Endothelial cell (in vitro differentiated cells): ENCODE measurements at places on chromosomes 7 and 10. TPM values are rescaled to one million over a fixed set of nuclear protein-coding genes. Genes with fewer than 3 reads are reported as not detected.

GRCh38 chr10:4241724-4242345 lies 456.8 kb upstream of the KLF6 start:
- H3K36me3 ChIP-seq = no peaks in the 10 kb centered on the region
- peaks cover 2% of the 10 kb centered on the region for H3K27me3 ChIP-seq
- DNase-seq = peak; percentile 18
- no peak overlapping the region for H3K4me3 ChIP-seq
- H3K4me1 ChIP-seq = peaks cover 25% of the 10 kb centered on the region

DNA sequence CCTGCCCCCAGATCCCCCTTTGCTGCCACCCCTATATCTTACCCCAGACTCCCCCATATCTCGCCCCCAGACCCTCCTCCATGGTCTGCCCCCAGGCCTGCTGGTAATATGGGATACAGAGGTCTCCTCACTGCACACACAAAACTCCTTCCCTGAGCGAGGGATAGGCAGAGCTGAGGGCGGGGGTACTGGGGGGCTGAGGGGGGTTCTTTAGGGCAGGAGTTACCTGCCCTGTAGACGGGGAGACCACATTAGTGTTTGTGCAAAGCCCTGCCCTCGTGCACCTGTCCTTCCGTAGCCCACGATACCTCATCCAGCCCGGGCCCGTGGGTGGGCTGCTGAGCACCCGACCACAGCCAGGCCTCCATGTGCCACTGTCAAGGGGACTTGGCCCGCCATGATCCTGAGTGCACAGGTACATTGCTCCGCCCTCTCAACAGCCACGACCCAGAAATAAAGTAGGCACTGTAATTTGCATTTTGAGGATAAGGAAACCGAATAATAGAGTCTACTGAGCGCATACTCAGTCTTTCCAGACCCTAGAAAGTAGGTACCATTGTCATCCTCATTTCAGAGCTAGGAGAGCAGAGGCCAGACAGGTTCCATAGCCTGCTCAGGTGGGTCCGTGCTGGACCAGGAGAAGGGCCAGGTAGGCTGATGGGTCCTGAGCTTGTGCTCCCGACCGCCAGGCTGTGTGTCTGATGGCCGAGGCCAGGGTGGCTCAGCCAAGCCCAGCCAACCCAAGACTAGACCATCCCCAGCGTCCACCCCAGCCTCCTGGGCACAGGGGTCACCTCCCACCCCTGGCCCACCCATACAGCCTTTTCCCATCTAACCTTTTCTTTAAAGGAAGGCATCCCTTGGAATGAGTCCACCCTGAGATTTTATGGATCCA lies 115.2 kb downstream of the LHPP start:
- no peaks in the 10 kb centered on the region for H3K4me1 ChIP-seq
- H3K4me3 ChIP-seq = no peak overlapping the region
- peaks cover 3% of the 10 kb centered on the region for H3K36me3 ChIP-seq
- no peak overlapping the region for H3K27ac ChIP-seq
- peaks cover 6% of the 10 kb centered on the region for H3K27me3 ChIP-seq

WNT2 gene
- total RNA-seq = 0.41 TPM

DNAJB6 gene
- 155 TPM for total RNA-seq

SPDYE6 gene
- not detected for total RNA-seq

DNA sequence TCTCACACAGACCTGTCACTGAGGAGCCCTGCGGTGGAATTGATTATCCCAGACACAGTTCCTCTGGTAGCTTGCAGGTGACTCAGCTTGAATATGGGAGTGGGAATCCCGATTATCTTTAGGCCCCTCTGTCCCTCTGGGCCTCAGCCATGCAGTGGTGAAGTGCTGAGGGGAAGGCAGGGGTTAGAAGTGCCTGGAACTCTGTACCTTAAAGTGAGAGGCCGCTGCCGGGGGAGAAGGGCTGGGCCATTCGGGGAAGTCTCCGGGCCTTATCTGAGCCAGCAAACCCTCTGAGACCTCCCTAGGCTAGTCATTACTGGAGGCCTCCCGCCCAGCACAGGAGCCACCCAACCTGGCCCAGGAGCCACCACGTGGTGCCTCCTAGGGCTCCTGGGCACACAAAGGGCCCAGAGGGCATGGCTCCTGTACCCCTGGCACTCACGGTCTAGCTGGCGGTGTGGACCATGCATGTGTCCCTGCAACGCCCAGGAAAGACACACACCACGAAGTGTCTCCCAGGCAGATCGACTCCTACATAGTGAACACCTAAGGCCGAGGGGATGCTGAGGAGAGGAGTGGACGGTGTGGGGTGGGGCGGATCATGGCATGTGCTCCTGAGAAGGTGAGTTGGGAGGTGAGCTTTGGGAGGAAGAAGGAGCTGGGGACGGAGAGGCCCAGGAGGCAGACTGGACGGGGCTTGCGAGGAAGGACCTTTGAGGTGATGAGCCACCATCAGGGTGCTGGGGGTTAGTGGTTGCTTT lies 56.2 kb downstream of the HK1 start:
- H3K27me3 ChIP-seq = peaks cover 6% of the 10 kb centered on the region
- peaks cover 63% of the 10 kb centered on the region for H3K4me1 ChIP-seq
- peak overlapping the region; percentile 48 for H3K4me3 ChIP-seq
- peak overlapping the region; percentile 68 for H3K27ac ChIP-seq
- peaks cover 11% of the 10 kb centered on the region for H3K36me3 ChIP-seq

DNA sequence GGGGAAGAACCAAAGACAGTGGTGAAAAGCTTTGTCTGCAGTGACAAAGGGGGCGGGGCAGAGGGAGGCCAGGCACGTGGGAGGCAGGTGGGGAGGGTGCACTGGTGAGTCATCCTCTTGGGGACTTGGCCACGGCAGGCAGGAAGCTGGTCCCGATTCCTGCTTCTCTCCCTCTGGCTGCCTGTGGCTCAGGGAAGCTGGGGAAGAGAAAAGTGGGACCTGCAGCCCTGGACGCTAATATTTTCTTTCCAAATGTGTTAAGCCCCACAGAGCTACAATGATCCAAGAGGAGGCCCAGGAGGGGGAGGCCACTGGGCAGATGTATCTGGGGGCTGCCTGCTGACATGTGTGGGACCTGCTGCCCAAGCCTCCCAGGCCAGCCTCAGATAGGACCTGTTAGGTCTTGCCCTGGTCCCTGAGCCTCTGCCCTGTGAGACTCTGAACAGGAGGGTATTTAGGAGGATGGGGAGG lies 231.8 kb downstream of the KCNMA1 start:
- H3K36me3 ChIP-seq = no peaks in the 10 kb centered on the region
- peaks cover 15% of the 10 kb centered on the region for H3K4me1 ChIP-seq
- DNase-seq = peak; percentile 34
- peaks cover 3% of the 10 kb centered on the region for H3K27me3 ChIP-seq

DNA sequence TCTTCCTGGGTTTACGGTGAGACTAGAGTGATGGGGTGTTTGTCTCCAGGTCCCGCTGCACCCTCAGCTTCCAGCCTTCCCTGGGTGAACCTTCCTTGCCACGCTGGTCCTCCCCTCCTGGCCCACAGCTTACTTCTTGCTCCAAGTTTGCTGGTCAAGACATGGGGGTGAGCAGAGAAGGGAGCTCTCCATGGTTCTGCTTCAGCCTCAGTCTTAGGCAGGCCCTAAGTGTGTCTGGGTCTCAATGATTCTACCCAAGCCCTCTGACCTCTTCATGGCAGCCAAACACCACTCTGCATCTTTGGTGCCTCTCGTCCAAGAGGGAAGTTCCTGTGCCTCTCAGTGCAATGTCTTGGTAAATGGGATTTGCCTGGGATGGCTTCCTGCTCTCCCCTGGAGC lies 356.5 kb upstream of the KLF6 start:
- no peak for DNase-seq
- H3K36me3 ChIP-seq = no peaks in the 10 kb centered on the region
- H3K4me3 ChIP-seq = no peak overlapping the region
- H3K27ac ChIP-seq = no peak overlapping the region
- no peaks in the 10 kb centered on the region for H3K27me3 ChIP-seq

CPA4 gene
- not detected for total RNA-seq

- no peaks in the 10 kb centered on the region for H3K36me3 ChIP-seq
- peak overlapping the region; percentile 80 for H3K4me3 ChIP-seq
- H3K4me1 ChIP-seq = peaks cover 5% of the 10 kb centered on the region
- DNase-seq = peak; percentile 56
- no peak overlapping the region for H3K27ac ChIP-seq
Observed at GRCh38 chr7:101743241-101743994, 74.0 kb upstream of the CUX1 start.

- DNase-seq = no peak
- H3K27ac ChIP-seq = no peak overlapping the region
- peaks cover 7% of the 10 kb centered on the region for H3K27me3 ChIP-seq
- peaks cover 30% of the 10 kb centered on the region for H3K4me1 ChIP-seq
Observed at GRCh38 chr7:100539436-100540006, 518 bp downstream of the AGFG2 start.

DNA sequence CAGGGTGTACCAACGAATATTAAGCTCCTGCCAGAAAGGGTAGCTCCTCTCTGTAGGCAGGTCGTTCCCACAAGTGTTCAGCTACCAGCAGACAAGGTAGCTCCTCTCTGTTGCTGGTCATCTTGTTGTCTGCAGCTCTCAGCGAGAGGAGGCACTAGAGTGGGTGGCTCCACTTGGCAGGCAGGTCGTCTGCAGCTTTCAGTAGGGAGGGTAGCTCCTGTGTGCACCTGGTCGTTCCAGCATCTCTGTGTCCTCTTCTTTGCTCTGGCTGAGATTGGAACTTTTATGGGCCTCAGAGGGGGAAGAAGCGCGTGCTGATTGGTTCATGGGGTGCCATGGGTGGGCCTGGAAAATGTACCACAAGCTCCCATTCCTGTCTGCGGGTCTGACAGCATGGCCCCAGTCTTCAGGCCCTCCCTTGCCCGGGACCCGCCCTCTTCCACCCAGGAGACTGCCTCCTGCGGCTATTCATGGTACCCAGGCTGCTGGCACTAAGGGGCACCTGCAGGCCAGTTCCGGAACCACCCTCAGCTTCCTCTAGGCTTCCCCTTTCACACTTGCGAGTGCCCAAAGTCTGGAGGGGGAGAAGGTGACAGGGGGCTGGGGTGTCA lies 63.9 kb upstream of the CACNA2D1 start:
- H3K36me3 ChIP-seq = no peaks in the 10 kb centered on the region
- H3K4me1 ChIP-seq = no peaks in the 10 kb centered on the region
- H3K27ac ChIP-seq = no peak overlapping the region
- DNase-seq = no peak
- H3K27me3 ChIP-seq = peaks cover 2% of the 10 kb centered on the region
- H3K4me3 ChIP-seq = no peak overlapping the region

DNA sequence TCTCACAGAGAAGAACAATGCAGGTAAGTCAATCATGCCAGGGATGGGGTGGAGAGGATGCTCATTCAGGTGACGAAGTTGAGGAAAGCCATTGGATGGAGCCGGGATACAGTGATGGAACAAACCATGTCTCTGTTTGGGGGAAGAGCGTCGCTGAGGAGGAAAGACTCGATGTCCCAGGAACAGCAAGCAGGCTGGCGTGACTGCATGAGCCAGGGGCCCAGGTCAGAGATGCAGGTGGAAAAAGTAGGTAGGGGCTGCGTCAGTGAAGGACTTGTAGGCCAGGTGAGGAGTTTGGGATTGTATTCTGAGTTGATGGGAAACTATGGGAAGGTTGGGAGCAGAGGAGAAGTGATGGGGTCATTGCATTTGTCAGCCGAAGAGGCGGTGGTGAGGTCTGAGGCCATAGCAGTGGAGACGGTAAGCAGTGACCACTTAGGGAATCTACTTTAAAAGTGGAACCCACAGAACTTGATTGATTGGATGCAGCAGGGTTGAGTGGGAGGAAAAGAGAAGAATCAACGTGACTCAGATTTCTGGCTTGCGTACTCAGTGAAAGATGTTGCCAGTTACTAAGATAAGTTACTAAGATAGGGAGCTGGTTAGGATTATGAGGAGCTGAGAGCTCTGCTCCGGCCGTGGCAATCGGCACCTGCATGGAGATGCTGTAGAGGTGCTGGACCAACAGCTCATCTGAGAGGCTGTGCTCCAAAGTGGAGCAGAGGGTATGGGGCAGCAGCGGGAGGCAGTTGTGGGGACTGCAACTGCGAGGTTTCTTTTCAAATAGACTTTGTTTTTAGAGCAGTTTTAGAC lies 12.5 kb upstream of the IL2RA start:
- no peak for DNase-seq
- no peaks in the 10 kb centered on the region for H3K4me1 ChIP-seq
- no peak overlapping the region for H3K27ac ChIP-seq
- H3K4me3 ChIP-seq = no peak overlapping the region
- no peaks in the 10 kb centered on the region for H3K36me3 ChIP-seq

RAB19 gene
- 5.1 TPM for total RNA-seq

DNA sequence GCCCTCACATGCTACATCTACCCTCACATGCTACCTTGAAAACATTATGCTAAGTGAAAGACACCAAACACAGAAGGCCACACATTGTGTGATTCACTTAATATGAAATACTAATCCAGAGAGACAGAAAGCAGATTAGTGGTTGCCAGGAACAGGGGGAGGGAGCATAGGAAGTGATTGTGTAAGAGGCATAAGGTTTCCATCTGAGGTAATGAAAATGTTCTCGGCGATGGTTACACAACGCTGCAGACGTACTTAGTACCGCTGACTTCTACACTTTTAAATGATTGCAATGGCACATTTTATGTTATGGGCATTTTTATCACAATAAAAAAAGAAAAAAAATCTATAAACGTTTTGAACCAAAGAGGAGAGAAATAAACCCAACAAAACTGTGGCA lies 742.3 kb downstream of the TYW1 start:
- peaks cover 9% of the 10 kb centered on the region for H3K36me3 ChIP-seq
- no peak overlapping the region for H3K4me3 ChIP-seq

- H3K27ac ChIP-seq = no peak overlapping the region
- no peak for DNase-seq
- H3K27me3 ChIP-seq = no peaks in the 10 kb centered on the region
- no peak overlapping the region for H3K4me3 ChIP-seq
- no peaks in the 10 kb centered on the region for H3K36me3 ChIP-seq
- H3K4me1 ChIP-seq = no peaks in the 10 kb centered on the region
Observed at GRCh38 chr7:112959276-112959675, 127.4 kb downstream of the GPR85 start.

DNA sequence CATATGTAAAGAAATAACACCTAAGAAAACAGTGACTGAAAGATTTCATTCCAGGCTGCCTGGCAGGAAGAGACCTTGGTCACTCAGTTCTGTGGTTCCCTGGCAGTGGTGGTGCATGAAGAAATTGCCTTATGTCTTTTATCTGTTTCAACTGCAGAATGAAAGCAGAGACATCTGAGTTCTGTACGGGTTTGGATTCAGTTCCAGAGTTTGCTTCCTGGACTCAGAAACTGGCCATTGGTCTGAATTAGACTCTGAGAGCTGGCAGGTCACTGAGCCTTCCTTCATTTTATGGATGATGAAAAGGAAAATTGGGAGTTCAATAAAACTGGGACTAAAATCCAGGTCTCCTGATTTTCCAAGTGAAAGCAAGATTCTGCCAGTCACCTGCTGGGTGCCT lies 428.9 kb upstream of the AUTS2 start:
- H3K27me3 ChIP-seq = peaks cover 11% of the 10 kb centered on the region
- DNase-seq = no peak
- no peaks in the 10 kb centered on the region for H3K4me1 ChIP-seq
- H3K4me3 ChIP-seq = no peak overlapping the region
- no peak overlapping the region for H3K27ac ChIP-seq
- peaks cover 3% of the 10 kb centered on the region for H3K36me3 ChIP-seq

DNA sequence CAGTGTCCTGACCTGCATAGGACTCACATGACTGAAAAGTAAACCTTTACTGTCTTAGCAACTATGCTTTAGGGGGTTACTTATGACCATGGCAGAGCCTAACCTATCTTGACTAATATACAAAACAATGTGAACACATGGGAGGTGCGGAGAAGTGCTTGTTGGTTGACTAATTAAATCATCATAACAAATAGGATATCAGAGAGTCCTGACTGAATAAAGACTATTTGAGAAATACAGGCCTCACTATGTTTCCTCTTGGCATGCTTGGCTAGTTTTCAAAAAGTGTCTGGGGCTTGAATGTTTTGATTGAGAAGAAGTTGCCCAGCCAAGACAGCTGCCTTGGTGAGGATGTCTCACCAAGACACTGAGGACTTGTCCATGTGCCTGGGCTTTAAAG lies 104.4 kb upstream of the PHYHIPL start:
- H3K27ac ChIP-seq = no peak overlapping the region
- no peak for DNase-seq
- no peak overlapping the region for H3K4me3 ChIP-seq
- H3K4me1 ChIP-seq = no peaks in the 10 kb centered on the region
- H3K36me3 ChIP-seq = no peaks in the 10 kb centered on the region
- H3K27me3 ChIP-seq = peaks cover 2% of the 10 kb centered on the region
